Activated T-cell treated with anti-CD3 and anti-CD28 coated beads for 1 hour (primary cell): ENCODE measurements at places on chromosomes 1 and 21.
A peak's percentile ranks its signal among the peaks of the same experiment; 100 is the strongest.

DNA sequence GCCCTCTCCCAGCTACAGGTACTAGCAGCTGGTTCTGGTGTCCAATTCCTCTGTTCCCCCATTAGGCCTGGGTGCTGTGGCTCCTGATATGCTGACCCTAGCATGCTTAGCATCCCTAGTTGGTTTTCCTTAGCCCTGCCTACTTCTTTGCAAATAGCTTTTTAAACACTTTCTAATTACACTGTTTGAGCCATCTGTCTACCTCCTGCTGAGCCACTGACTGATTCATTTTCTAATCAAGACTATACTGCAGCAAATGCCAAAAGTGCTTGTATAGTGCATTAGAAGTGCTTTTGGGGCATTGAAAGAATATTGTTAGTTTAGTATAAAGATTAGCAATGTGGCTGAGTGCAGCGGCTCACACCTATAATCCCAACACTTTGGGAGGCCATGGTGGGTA, 36.3 kb downstream of the ERICH3 start:
- DNase-seq, result no peak

GRCh38 chr1:205054013-205054412, 11.0 kb downstream of the CNTN2 start:
- no peak for DNase-seq

- DNase-seq, result no peak
Measured at GRCh38 chr1:99573431-99574217, 72.3 kb upstream of the PALMD start.

DNA sequence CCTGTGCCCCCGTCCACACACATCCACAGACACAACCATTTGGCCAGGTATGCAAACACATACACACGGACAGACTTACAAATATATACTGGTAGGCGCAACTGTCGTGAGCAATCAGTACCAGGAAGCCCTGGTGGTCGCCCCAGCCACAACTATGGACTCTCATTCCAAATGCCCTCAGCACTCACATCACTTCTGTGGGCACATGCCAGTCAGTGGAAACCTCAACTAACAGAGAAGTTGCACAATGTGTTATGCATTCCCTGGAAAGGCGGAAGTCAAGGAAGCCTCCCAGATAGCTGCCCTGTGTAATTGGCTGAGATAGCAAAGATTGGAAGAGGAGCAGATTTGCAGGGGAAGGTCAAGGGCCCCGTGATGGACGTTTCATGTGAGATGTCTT, 1.4 kb upstream of the HEYL start:
- no peak for DNase-seq

- no peak for DNase-seq
Measured at GRCh38 chr1:207901041-207901653, 9.8 kb downstream of the CD34 start.

- no peak for DNase-seq
Measured at GRCh38 chr21:26438976-26439375, 134.1 kb downstream of the CYYR1 start.

- no peak for DNase-seq
Measured at GRCh38 chr1:186829686-186830587, 1.2 kb downstream of the PLA2G4A start.

DNA sequence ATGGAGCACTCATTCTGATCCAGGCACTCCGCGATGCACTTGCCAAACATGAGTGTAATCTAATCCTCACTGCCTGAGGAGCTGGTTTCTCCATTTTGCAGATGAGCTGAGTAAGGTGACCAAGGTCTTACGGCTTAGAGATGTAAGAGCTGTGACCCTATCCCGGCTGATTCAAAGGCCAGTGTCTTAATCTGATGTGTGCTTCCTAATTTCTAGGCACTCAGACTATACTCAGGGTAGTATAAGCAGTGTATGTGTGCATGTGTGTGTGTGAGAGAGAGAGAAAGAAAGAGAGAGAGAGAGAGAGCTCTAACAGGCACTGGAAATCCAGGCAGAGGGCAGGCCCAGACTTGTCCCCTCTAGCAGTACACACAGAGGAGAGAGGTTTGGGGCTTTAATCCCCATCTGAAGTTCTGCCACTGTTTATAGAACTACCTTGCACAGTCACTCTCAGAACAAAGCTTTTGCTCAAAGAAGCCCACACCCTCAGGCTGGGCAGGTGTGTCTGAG, 188.2 kb downstream of the ZBTB18 start:
- DNase-seq, result no peak

GRCh38 chr1:201125800-201126199, 1.2 kb downstream of the ASCL5 start:
- no peak for DNase-seq

- no peak for DNase-seq
Measured at GRCh38 chr1:30196457-30196856, 526.9 kb downstream of the MATN1 start.

DNA sequence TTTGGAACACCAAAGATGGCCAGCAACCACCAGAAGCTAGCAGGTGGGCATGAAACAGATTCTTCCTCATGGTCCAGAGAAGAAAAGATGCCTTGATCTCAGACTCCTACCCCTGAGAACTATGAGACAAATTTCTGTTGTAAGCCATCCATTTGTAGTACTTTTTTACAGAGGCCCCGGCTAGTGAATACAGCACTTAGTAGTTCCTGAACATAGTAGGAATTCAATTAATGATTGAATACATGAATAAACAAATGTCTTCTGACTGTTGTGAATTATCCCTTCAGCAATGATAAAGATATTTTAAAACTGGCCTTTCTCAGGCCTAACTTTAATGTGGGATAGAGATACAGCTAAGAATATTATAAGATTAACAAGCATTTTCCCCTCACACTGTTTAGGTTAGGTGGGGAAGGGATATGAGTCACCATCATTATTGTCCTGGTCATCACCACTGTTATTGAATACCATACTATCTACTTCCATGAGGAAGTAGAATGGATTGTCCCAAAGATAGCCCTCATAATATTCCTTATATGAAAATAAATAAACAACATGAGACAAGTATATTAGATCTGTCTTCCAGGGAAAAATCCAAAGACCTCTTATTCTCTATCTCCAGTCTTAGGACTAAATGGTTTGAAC, 51.4 kb downstream of the ADCY10 start:
- DNase-seq, result no peak

GRCh38 chr21:43949499-43950208, 62.5 kb upstream of the TRAPPC10 start:
- DNase-seq, result no peak

- DNase-seq, result no peak
Measured at GRCh38 chr1:233085566-233085965, 135.2 kb downstream of the NTPCR start.

GRCh38 chr1:159921700-159922504, 3.4 kb downstream of the TAGLN2 start:
- DNase-seq, result no peak

- no peak for DNase-seq
Measured at GRCh38 chr1:111743679-111744101, 4.5 kb upstream of the INKA2 start.

DNA sequence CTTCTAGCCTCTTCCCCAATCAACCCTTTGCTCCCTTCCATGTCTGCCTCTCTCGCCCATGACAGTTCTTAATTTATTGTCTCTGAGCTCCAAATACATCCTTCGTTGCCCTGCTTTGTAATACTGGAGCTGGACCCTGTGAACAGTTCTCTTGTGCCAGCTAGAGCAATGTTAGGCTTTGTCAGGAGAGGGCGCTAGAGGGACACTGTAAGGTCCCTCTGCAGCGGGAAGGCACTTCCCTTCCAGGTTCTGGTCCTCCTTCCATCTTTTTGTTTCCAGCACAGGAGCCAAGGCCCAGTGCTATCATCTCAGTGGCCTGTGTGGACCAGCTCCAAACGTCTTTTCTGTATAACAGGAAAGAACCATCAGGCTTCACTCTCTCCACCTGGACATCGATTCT, 95.9 kb downstream of the PTPRU start:
- no peak for DNase-seq

- DNase-seq, result no peak
Measured at GRCh38 chr1:76138217-76138616, 63.7 kb downstream of the ST6GALNAC3 start.

DNA sequence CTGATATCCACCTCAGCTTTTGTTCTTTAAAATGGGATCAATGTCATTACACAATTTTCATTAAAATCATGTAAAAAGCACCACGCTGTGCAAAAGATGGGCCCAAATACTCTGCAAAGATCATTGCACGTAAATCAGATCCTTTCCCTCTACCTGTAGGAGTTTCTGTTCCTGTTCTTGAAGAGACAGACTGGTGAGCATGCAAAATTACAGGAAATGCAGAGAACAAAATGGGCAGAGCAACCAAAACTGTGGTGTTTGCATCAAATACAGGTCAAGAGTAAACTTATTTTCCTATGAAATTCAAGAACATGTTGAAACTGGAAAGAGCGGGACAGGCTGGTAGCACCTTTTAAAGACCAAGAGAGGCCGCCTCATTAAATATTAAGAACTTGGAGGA, 294.9 kb upstream of the ADGRL2 start:
- DNase-seq, result no peak

- no peak for DNase-seq
Measured at GRCh38 chr1:22749503-22749902, 38.9 kb downstream of the EPHB2 start.

DNA sequence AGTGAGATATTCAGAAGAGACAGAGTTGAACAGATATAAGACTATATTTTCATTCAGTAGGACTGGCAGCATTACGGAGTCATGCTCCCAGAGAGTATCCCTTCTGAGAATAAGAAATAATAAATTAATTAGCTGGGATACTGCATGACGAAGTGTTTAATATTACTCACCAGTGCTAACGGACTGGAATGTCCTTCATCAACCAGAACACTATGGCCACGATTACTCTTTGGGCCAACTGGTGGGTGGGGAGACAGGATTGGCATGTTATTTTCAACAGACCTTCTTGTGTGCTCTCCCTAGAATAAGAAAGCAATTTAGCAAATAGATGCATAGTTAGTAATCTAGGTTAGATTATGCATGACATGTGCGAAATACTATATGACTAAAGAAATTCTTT, 32.4 kb downstream of the ERICH3 start:
- no peak for DNase-seq

GRCh38 chr1:19151537-19151936, 58.5 kb downstream of the UBR4 start:
- DNase-seq, result no peak

DNA sequence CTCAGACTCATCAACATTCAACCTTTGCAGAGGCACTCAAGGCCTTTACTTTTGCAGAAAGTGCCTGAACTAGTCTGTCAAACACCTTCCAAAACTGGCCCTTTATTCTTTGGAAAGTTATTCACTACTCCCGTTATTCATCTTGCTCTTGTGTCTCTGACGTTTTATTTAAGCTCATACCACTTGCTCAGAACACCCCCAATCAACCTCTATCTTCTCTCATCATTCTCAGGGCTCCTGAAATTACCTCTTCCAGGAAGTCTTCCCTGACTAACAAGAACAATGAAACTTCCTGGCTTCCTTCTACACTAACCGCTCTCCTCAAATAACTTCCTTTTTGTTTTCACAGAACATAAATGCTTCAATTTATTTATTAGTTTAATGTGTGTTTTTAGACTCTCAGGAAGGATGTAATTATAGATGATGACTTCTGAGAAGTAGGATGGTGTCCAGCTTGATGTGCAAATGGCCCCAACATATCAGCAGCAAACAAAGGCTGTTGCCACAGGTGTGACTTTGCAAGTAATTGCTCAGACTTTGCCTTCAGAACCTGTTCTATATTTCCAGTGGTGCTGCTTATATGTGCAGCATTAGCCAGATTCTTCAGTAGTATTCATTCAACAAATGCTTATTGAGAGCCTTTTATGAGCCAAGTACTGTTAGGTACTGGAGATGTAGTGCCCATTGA, 22.8 kb upstream of the BATF3 start:
- DNase-seq, result no peak

DNA sequence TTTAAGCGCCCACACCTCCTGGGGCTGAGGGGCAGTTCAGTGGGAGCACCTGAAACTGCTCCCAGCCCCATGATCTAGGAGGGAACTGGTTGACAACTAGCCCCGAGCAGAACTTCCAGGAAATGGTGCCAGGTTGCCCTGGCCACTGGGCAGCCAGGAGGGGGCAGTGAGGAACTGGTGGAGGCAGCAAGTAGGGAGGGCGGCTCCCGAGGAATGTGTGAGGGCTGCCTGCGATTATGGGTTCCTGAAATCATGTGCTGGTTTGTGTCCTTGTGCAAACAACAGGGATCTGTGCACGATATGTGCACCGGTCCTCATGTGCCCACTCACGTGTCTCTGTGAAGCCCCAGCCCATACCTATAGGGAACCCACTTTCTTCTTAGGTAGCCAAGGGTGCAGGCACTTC, 9.9 kb downstream of the GPR3 start:
- no peak for DNase-seq

DNA sequence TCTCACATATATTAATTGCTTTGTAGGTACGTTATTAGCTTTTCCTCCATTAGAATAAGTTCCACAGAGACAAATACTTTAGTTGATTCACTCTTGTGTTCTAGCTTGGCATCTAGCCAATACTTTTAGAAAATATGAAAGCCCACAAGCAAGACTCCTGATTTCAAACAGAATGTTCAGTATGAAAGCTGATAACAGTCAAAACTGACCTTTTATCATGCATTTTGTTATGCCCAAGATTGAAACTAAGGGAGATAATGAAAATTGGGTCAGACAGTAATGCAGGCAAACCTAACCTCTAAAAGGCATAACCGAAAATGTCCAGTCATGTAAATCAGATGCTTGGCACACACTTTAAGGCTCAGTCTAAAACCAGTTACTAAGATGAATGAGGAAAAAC, 61.7 kb downstream of the ERICH3 start:
- DNase-seq, result no peak

DNA sequence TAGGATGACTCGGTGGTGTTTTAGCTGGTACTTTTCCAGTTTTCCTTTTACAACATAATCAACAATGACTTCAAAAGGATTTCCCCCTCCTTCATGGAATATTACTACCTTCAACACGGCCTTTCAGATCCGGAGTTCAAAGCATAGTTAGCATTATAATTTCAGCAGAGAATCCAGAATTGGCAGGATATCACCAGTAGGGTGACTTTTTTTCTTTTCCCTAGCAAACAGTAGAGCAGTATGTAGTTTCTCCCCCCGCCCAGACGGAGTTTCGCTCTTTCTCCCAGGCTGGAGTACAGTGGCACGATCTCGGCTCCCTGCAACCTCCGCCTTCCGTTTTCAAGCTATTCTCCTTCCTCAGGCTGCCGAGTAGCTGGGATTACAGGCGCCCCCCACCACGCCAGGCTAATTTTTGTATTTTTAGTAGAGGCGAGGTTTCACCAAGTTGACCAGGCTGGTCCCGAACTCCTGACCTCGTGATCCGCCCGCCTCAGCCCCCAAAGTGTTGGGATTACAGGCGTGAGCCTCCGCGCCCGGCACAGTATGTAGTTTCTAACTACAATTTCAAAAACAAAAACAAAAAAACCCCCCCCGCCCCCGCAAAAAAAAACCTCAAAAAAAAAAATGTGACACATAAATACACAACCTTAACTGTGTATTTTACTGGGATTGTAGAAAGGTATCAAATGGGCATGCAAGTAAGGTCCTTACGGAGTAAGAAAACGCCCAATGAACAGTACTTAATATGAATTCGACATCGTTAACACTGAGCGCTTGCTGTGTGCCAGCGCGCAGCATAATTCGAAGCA, 1.5 kb upstream of the COX20 start:
- peak; percentile 26 for DNase-seq

- DNase-seq, result no peak
Measured at GRCh38 chr1:216184126-216184680, 239.0 kb downstream of the USH2A start.
